ENCODE measurements at places on chromosomes 13 and 19. TPM values are rescaled to one million over a fixed set of nuclear protein-coding genes. Genes with fewer than 3 reads are reported as not detected.
A peak's percentile ranks its signal among the peaks of the same experiment; 100 is the strongest.

GRCh38 chr13:111484141-111484925 is 163.9 kb downstream of the TEX29 start:
- H3K27ac ChIP-seq: no peak overlapping the region
- H3K27me3 ChIP-seq: no peaks in the 10 kb centered on the region
- H3K4me1 ChIP-seq: no peaks in the 10 kb centered on the region

GRCh38 chr19:47755762-47756626 is 10.6 kb downstream of the NOP53 start:
- H3K27me3 ChIP-seq: no peaks in the 10 kb centered on the region
- H3K36me3 ChIP-seq: no peaks in the 10 kb centered on the region
- H3K4me3 ChIP-seq: no peak overlapping the region
- DNase-seq: no peak
- H3K4me1 ChIP-seq: no peaks in the 10 kb centered on the region

DNA sequence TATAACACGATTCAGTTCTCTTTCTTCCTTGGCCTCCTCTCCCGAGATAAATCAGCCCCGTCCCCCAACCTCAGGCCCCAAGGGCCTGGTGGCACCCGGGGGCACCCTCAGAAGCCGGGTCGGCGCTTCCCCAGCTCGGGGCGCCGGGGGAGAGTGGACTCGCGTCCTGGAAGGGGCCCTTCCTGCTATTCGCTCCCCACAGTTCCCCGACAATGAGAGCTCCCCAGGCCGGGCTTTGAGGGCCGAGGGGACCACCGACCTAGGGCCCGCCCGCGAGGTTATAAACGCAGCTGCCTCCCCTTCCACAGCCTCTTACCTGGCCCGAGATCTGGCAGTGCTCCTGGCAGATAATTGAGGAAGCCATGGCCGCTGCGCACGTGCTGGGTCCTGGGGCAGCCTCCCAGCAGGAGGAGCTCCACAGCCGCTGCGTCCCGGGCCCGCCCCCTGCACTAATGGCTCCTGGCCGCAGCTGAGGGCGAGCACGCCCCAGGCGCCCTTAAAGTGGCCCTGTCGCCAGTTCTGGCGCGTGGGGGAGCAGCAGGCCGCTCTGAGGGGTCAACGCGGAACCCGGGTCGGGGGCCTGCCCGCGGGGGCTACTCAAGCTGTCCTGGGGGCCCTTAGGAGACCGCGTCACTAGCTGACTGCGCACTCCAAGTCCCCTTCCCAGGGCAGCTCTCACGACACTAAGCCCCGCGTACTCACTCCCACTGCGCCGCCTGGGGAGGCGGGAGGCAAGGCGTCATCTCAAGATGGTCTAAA is at the start of gene SOHLH2:
Gene SOHLH2 (minus strand): TSS at position 394 of the 759 bp plus-strand sequence. CDS start 30 bp downstream, at position 364.
- no peaks in the 10 kb centered on the region for H3K27me3 ChIP-seq
- H3K36me3 ChIP-seq: no peaks in the 10 kb centered on the region
- no peak for DNase-seq
- H3K4me3 ChIP-seq: no peak within 1 kb of the TSS

DNA sequence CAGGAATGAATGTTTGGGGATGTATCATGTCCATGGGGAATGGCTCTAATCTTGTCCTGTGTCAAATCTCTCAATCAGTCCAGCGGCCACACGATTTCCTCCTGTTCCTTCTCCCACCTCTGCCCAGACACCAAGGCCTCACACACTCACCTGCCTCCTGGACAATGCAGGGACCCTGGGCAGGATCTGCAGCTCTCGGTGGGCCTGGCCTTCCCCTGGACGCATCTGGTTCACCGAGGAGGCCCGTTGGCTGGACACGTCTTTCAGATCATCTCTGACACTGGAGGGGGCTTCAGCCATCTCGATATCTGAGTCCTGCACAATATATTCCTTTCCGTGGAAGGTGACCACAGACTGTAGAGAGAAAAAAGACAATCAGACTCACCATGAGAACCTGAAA is 21.4 kb downstream of the ZSCAN5C start:
- H3K4me1 ChIP-seq: no peaks in the 10 kb centered on the region
- H3K27me3 ChIP-seq: no peaks in the 10 kb centered on the region
- H3K36me3 ChIP-seq: no peaks in the 10 kb centered on the region
- H3K27ac ChIP-seq: no peak overlapping the region

SERPINE3 gene
- total RNA-seq: not detected

GRCh38 chr19:36140304-36141038 is 605 bp downstream of the CAPNS1 start:
- H3K4me1 ChIP-seq: no peaks in the 10 kb centered on the region
- peak; percentile 71 for DNase-seq
- H3K27ac ChIP-seq: peak overlapping the region; percentile 97
- peaks cover 8% of the 10 kb centered on the region for H3K36me3 ChIP-seq
- peak overlapping the region; percentile 76 for H3K4me3 ChIP-seq

- H3K27ac ChIP-seq: no peak overlapping the region
- no peak for DNase-seq
- no peak overlapping the region for H3K4me3 ChIP-seq
- no peaks in the 10 kb centered on the region for H3K4me1 ChIP-seq
- H3K27me3 ChIP-seq: no peaks in the 10 kb centered on the region
These were observed 692.3 kb downstream of the SLITRK1 start for GRCh38 chr13:83190020-83190419.

DNA sequence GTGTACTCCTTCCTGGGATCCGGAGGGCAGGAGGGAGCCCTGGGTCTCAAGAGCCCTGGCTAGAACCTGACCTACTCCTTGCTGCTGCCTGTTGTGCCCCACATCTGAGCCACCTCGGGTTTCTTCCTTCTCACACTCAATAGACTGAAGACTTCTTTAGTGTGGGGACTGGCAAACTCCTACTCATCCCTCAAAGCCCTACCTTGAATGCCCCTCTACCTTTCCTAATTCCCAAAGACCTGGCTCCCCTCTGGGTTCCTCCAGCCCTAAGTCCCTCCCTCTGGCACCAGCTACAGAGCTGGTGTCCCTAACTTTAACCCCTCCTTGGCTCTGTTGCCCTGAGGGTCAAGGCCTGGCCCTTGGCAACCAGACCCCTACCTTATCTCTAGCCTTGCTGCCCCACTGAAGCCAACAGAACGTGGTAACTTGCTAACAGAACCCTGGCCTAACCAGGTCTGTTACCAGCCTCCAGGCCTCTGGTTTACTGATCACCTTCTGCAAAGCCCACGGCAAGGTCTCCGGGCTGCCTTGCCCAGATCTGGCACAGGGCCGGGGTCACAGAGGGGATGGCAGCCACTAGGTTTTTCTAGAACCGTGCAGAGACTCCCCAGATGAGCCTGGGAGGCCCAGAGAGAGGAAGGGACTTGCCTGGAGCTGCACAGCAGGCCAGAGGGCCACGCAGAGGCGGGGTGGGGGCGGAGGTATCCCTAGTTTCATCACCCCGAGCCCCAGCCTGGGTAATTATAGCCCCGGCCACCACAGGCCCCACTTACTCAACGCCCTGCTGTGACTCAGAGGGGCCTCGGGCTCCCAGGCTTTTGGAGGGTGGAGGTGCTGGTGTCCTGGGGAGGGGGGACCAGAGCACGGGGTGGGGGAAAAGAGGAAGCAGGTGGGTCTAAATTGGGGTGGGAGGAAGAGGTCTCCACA is 15.3 kb downstream of the ZBTB7A start:
- H3K27ac ChIP-seq: no peak overlapping the region
- H3K4me1 ChIP-seq: no peaks in the 10 kb centered on the region
- DNase-seq: no peak
- no peaks in the 10 kb centered on the region for H3K27me3 ChIP-seq

- no peaks in the 10 kb centered on the region for H3K27me3 ChIP-seq
- H3K27ac ChIP-seq: no peak overlapping the region
- no peaks in the 10 kb centered on the region for H3K36me3 ChIP-seq
- H3K4me3 ChIP-seq: no peak overlapping the region
- H3K4me1 ChIP-seq: no peaks in the 10 kb centered on the region
These were observed 245.8 kb upstream of the NBEA start for GRCh38 chr13:34696296-34696695.

ELANE gene
- not detected for total RNA-seq

- no peaks in the 10 kb centered on the region for H3K36me3 ChIP-seq
- H3K4me1 ChIP-seq: no peaks in the 10 kb centered on the region
- DNase-seq: no peak
- no peak overlapping the region for H3K27ac ChIP-seq
These were observed 12.9 kb upstream of the TMEM255B start for GRCh38 chr13:113746143-113746525.

KLHL1 gene
- not detected for total RNA-seq

GRCh38 chr19:46068345-46069258 is 27.8 kb upstream of the IGFL4 start:
- no peaks in the 10 kb centered on the region for H3K36me3 ChIP-seq
- H3K4me3 ChIP-seq: no peak overlapping the region
- peaks cover 2% of the 10 kb centered on the region for H3K27me3 ChIP-seq
- no peaks in the 10 kb centered on the region for H3K4me1 ChIP-seq
- no peak for DNase-seq

DNA sequence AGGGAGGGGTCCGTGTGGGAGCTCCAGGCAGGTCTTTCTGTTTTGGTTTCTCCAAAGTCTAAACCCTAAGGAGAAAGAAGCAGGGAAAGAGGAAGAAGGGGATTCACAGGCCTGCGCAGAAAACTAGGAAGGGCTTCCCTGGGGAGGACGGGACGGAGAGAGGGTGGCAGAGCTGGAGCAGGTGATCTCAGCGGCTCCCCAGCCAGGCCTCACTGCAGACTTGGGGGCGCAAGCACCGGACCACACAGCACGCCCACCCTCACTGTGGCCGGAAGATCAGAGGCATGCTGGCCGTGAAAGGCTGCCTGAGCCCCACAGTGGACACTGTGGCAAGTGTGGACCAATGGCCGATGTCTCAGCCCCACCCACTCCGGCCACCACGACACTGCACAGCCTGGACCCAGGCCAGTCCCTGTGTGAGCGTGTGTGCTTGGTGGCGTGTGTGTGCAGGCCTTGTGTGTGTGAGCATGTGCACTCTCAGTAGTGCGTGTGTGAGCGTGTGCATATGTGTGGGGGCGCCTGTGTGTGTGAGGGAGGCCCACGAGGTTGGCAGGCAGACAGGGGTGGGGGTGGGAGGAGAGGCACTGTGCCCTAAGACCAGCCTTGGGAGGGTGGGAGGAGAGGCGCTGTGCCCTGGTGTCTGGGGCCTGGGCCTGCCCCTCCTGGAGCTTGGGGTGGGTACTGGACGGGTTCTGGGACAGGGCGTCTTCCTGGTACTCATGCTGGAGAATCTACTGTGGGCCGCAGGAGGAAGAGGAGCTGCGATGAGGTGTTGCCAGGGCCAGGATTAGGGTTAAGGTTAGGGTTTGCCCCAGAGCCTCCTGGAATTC is 15.4 kb upstream of the TMEM255B start:
- no peaks in the 10 kb centered on the region for H3K27me3 ChIP-seq
- peak; percentile 41 for DNase-seq
- no peaks in the 10 kb centered on the region for H3K36me3 ChIP-seq
- no peak overlapping the region for H3K4me3 ChIP-seq

DNA sequence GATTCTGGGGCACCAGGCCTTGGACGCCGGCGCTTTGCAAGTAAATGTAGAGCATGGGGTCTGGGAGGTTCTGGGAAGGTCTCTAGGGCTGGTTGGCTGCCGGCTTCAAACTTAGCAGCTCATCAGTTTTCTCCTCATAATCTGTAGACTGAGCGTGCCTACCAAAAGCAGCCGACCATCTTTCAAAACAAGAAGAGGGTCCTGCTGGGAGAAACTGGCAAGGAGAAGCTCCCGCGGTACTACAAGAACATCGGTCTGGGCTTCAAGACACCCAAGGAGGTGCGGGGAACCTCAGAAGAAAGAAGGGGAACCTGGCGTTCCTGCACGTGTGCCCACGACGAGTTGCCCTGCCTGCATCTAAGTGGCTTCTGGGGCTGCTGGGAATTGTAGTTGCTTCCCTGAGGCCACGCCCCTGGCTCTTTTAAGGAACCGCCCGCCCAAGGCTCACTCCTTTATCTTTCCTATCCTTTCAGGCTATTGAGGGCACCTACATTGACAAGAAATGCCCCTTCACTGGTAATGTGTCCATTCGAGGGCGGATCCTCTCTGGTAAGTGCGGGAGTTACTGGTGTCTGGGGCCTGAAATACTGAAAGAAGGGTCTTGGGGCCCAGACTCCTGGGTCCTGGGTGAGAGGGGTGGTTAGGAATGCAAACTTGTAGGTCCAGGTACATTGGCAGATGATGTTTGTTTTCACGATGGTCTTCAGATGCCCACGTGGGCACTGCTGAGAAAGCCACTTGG is 984 bp downstream of the RPS11 start:
- H3K4me1 ChIP-seq: no peaks in the 10 kb centered on the region
- H3K36me3 ChIP-seq: peaks cover 4% of the 10 kb centered on the region
- peak; percentile 86 for DNase-seq
- peak overlapping the region; percentile 93 for H3K4me3 ChIP-seq
- H3K27ac ChIP-seq: no peak overlapping the region
- H3K27me3 ChIP-seq: no peaks in the 10 kb centered on the region

DNA sequence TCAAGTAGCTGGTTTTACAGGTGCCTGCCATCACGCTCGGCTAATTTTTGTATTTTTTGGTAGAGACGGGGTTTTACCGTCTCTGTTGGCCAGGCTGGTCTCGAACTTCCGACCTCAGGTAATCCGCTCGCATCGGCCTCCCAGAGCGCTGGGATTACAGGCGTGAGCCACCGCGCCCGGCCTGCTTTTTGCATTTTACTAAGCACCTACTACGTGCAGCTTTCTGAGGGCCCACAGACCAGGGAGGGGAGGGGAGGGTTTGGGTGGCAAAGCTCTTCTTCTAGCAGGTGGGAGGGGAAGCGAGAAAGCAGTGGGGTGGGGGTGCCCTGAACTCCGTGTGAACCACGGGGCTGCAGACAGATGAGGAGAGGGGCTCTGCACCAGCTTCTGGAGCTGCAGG is 15.0 kb downstream of the PALM start:
- H3K36me3 ChIP-seq: no peaks in the 10 kb centered on the region
- H3K4me3 ChIP-seq: no peak overlapping the region
- no peak for DNase-seq
- no peak overlapping the region for H3K27ac ChIP-seq
- H3K4me1 ChIP-seq: no peaks in the 10 kb centered on the region
- no peaks in the 10 kb centered on the region for H3K27me3 ChIP-seq

DNA sequence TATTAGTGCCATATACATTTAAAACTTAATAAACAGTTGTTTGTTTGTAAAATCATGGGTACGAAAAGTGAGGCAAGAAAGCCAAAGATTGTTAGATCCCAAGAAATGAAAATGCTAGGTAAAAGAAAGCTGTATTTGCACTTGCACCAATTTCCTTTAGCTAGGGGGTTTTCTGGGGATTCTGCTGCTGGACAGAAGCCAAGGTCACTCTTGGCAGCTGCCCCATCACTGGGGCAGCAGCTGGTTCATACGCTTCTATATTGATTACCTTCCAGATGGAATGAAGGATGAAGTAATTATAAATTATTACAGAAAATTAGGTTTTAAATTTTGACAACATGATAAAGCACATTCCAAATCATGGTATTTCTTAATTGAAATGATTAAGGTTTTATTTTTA is 127.4 kb downstream of the SLITRK5 start:
- no peak overlapping the region for H3K27ac ChIP-seq
- H3K36me3 ChIP-seq: no peaks in the 10 kb centered on the region
- DNase-seq: no peak
- H3K4me3 ChIP-seq: no peak overlapping the region
- H3K27me3 ChIP-seq: no peaks in the 10 kb centered on the region

Data from aorta (tissue), 5 donors.